Right cardiac atrium (tissue), 5 donors: ENCODE measurements at places on chromosomes 1 and 21.
A peak's percentile ranks its signal among the peaks of the same experiment; 100 is the strongest.

DNA sequence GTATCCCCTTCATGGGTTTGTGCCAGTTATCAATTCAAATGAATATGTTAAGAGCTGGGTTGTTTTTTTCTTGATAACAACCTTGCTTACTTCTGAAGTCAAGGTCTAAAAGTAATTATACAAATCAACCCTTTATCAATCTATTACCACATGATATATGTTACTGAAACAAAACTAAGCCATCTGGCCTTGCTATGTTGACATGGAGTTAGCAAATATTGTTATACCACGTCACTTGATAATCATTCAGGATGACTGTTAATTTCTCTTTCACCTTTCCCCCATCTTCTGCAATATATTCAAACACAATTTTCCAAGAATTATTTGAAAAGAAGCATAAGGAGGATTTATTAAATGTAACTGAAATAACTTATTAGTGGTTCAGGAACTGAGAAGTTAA, 72.6 kb downstream of the DTL start:
- no peak for DNase-seq

DNA sequence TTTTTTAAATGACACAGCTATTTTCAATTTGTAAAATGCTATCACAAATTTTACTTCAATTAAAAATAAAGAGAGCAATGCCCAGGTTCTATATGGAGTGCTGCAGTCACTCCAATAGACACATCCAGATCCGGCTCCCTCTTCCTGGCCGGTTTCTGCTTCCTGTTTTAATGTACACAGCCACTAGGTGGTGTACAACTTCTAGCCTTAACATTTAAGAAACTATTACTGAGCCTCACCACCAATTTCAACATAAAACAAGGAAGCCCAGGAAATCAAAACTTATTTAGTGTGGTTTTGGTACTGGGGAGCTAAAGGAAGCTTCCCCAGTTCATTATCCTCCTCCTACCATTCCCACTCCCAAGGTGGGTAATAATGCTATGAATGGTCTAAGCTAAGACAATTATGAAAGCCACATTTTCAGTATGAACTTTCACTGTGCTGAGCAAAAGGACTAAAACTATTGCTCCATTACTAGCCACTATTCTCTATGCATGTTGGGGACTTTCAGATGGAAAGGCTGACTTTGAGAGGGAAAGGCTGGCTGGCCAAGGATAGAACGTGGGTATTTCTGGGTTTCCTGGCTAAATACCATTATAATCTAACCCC, 25.5 kb upstream of the MTMR11 start:
- DNase-seq = peak; percentile 50

GRCh38 chr1:43934101-43934985, 742 bp downstream of the ARTN start:
- DNase-seq = peak; percentile 81

DNA sequence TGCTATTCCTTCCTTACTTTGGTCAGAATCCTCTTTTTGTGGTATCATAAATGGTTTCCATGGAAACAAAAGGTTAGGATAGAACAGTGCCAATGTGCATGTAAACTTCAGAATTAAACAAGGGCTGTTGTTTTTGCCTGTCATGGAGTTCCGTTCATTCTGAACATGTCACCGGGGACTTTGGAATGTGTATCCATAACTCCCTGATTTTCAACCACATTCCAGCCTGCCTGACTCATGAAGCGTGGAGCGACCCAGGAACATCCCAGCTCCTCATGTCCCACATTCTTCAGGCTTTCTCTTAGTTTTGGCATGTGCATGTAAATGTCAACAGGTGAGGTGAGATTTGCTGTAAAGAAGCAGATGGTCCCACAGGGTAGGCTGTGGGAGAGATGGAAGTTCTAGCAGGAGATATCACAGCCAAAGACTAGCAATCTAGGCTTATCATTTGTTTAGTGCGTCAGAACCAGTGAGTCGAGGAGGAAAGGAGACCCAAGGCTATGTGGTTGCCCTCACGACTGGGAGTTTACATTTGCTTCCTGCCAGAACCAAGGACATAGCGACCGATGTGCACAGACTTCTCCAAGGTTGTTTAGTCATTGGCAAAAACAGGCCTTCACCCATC, 23.0 kb upstream of the DNAJC11 start:
- DNase-seq = no peak

DNA sequence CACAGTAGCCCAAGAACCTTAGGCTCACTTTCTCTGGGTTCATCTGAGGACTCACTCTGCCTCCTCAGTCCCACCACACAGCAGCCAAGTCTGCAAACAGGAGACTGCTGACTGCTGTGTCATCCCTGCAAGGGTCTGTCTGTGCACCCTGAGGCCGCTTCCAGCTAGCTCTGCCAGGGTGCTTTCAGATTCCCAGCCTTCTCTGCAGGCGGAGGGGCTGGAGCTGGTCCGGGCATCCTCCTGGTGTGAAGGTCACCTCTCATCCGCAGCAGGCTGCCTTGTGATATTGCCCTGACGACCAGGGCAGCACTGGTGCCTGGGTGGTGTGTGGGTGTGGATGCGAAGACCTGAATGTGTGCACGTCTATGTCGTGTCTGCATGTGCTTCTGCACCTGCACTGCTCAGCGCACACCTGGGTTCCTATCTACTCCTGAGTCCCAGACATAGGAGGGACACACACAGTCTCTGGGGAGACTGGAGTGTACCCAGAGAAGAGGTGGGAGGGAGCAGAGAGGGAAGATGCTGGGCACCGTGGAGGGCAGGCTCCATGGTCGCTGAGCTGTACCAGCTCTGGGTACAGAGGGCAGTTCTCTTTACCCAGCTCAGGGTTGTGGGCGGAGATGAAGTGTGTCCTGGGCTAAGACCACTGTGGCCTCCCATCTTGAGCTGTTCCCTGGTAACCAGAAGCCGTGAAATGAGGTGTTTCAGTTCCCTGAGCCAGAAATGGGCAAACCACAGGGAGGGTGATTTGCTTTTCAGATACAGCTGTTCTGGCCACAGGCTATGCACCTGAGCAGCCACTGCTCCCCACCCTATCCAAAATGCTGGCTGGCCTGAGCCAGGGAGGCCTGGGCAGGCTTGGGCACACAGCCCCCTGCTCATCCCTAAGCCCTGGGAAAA, 160.9 kb upstream of the CSF3R start:
- no peak for DNase-seq

DNA sequence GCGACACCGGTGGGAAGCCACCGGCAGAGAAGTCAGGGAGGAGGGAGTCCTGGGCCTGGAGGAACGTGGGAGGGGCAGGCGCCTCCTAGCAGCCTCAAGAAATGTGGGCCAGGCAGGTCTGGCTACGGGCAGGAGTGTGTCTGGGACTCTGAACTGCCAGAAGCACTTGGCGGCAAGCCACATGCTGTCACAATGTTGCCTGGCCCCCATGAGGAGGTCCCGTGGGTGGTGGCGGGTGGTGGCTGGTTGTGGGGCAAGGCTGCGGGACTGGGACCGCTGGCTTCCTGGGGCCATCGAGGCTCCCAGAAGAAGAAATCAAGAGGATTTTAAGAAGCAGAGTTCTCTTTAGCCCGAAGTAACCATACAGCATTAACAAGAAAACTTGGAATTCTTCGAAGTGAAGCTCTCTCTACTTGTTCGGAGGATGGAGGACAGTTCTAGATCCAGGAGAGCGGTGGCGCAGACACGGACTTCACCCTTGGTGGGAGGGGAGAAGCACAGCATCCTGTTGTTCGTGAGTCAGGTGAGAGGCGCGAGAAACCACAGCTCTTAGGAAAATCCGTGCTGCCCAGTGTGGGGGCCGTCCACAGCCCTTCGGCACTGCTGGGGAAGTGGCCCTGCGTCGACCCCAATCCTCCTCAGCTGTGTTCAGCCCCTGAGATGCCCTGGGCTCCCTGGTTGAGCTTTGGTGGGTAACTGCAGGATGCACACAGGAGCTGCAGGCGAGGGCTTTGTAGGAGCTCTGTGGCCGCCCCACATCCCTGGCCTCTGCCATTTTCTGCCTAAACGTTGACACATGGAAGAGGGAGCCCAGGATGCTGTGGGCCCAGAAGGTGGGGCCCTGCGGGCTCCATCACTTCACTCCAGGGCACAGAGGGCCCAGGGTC, 12.4 kb downstream of the SKI start:
- DNase-seq = peak; percentile 91

- DNase-seq = no peak
Observed at GRCh38 chr1:112431038-112431437, 35.0 kb downstream of the CTTNBP2NL start.

DNA sequence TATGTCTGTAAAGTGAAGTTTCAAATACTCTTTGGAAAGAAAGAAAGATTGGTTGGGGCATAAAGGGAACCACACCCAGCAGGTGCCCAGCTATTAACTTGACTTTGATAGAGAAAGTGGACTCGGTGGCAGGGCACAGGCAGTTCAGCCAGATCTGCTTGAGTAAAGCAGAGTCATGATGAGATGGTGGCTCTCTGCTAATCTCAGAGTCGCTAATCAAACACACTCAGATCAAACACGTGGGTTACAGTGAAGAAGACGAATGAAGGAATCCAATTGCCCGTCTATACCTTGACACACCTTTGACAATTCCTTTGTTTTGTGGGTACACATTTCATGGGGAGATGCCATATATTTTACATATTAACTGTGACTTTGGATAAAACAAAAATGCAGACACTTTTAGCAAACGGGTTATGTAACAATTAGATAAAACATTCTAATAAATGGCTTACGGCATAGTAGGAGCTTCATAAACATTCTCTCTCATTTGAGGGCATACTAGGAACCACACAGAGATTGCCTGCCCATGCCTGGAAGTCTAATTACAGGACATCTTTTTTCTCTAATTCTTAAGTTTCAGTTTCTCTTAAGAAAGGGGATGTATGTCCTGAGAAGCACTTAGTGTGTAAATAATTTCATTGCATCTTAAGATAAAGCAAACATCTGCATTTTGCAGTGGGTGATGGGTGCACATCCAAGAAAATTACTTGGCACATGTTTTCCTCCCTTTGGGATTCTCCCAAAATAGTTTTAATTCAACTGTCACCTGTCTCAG, 7.2 kb downstream of the CBR1 start:
- DNase-seq = no peak

DNA sequence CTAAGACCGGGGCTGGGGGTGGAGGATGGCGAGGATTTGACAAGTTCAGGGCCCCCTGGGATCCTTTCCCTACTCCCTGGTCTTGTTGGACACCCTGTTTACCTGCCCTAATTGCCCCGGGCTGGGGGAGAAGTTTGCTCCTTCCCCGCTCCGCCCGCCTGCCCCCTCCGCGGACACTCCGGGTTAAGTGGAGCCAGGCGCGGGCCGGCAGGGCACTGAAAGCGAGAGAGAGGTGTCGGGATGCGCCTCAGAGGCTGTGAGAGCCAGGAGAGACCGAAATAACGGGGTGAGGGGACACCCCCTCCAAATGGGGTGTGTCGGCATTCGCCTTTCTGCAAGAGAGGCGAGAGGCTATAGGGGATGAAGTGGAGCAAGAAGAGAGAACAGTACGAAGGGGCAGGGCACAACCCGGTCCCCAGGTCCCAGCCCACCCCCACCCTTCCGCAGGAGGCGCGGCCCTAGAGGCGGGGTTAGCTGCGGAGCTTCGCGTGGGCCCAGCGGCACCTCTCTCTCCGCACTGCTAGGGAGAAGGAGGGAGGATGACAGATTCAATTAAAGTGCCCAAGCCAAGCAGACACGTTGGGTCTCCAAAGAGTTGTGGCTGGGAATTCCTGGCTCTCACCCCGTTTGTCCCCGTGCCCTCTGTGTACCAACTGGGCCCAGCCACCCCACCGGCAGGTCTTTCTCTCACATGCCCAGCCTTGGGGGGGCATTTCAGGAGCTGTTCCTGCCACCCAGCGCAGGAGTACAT, 3.8 kb downstream of the EFNA3 start:
- DNase-seq = no peak

- no peak for DNase-seq
Observed at GRCh38 chr21:38477226-38477625, 21.1 kb downstream of the ERG start.

- DNase-seq = peak; percentile 80
Observed at GRCh38 chr1:35717911-35718476, 690 bp downstream of the C1orf216 start.

GRCh38 chr1:63127376-63127775, 195.0 kb upstream of the FOXD3 start:
- no peak for DNase-seq

DNA sequence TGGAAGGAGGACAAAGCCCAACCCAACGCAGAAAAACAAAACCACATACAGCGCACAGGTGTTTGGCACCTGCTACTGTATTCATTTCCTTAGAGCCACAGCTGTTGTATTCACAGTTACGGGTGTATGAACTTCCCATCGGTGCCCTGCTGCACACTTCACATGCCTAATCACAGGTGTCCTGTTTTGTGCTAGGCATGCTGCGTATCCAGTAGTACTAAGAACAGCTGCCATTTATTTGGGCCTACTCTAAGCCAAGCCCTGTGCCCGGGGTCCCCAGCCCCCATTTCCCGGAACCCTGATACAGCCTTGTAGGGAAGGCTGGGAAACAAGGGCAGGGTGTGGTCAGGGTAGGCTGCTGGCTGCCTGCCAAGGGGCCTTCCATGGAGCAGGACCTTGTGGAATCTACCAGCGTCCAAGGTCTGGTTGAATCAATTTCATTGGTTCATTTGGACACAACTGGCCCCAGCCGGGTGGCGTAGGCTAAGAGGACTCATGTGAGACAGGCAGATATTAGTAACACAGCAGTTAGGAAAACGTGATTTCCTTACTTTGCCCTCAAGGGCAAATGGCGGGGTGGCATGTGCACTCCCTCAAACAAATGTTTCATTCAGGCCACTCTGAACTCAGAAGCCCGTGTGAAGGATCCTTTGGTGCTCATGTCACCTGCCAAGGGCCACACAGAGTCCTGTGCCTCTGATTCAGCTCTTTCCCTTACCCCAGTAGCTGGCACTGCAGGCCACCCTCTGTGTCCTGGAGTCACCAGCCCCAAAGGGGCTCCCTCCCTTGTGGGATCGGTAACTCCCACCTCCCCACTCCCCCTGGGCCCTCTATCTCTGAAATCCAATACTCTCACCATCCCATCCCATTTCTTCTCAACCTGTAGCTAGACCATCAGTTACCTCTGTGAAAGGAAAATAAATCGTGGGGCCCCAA, 986 bp upstream of the RNF186 start:
- DNase-seq = no peak
